ENCODE measurements at places on chromosomes 11 and 22.

- DNase-seq = no peak
These were observed 195.8 kb downstream of the MAML2 start for GRCh38 chr11:96147186-96147585.

DNA sequence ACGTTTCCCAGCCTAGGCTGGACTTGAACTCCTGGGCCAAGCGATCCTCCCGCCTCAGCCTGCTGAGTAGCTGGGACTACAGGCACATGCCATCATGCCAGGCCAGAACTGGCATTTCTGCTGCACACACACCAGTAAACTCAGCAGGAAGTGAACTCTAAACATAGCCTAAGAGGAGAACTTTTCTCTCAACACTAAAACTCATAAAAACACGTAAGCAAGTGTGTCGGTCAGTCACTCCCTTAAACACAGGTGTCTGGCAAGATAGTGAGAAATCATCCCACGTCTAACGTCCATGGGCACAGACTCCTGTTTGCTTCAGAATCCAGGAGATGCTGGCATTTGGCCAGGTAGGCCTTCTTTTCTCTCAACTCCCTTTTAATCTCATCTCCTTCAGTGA is 104.8 kb downstream of the RPL27A start:
- no peak for DNase-seq

- DNase-seq = no peak
These were observed 19.9 kb downstream of the PACSIN2 start for GRCh38 chr22:42994917-42995562.

- DNase-seq = no peak
These were observed 43.8 kb upstream of the JAM3 start for GRCh38 chr11:134025082-134025429.

DNA sequence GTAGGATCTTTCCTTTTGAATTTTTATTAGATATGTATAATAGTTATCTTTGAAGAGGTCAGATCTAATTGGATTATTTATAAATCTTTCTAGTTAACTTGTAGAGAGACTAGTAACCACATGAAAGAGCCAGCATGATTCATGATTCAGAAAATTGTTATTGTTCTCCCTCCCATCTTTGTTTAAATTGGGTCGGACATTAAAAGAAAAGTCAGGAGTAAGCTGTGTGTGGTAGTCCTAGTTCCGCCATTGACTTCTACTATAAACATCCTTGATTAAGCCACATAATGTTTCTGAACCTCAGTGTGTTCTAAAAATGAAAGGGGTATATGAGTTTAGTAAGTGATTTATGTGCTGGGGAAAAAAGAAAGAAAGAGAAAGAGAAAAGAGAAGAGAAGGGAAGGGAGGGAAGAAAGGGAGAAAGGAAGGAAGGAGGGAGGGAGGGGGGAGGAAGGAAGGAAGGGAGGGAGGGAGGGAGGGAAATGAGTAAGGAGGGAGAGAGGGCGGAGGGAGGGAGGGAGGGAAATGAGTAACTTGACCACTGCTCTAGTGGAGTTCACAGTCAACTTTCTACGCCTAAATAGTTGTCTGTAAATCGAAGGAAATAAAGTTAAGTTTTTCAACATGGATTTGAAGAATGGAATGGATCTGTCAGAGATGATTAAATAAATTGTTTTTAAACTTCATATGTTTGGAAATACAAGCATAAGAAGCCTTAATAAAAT is 32.9 kb downstream of the SIK2 start:
- DNase-seq = no peak

- no peak for DNase-seq
These were observed 585.5 kb downstream of the NTM start for GRCh38 chr11:131955904-131956303.

DNA sequence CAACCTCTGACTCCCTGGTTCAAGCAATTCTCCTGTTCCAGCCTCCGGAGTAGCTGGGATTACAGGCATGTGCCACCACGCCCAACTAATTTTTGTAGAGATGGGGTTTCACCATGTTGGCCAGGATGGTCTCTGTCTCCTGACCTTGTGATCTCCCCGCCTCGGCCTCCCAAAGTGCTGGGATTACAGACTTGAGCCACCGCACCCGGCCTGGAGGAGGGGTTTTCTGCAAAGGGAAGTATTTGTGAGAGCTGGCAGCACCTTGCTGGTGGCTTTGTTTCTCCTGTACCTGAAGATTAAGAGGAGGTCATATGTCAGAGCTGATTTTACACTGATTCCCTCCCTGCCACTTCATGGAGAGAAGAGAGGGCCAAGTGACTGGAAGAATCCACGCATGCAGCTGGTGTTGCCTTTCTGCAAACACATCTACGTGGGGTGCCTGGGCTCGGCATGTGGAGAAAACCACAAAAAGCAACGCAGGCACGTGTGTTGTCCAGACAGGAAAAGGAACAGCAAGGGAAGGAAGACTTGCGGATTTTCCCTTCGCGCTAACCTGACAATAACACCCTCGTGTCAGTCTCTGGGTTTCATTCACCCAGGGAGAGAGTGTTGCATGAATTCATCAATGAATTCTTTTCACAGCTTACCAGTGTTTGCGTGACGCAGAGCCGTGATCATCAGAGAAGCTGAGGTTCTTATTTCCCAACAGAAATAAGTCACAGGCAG is 61.9 kb downstream of the TSPAN18 start:
- DNase-seq = no peak

GRCh38 chr11:126318574-126319373 is 14.9 kb downstream of the DCPS start:
- no peak for DNase-seq

DNA sequence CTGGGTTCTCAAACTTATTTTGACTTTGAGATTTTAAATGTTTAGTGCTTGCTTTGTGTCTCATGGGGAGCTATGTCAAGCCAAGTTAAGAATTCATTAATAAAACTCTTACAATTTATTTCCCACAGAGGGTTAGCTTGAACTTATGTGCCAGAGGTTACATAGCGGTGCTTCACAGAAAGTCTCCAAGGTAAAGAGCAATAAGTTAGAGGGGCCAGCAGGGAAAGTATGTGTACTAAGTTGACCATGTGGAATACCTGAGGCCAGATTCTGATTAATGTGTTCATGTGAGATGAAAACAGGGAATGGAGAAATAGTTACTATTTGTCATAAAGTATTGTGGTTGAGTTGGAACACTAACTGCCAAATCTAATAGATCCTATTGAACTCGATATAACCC is 149.3 kb downstream of the TMEM135 start:
- no peak for DNase-seq

Data from stimulated activated CD4-positive, alpha-beta T cell treated with anti-CD3 and anti-CD28 coated beads, TNF-alpha, amount 100 ng/mL, for 4 hours (primary cell).